ENCODE measurements at places on chromosomes 1 and 21. TPM values are rescaled to one million over a fixed set of nuclear protein-coding genes. Genes with fewer than 3 reads are reported as not detected.

The CFAP126 gene
- total RNA-seq, result not detected

- no peak overlapping the region for H3K4me3 ChIP-seq
- no peaks in the 10 kb centered on the region for H3K27me3 ChIP-seq
- H3K27ac ChIP-seq, result no peak overlapping the region
- no peaks in the 10 kb centered on the region for H3K36me3 ChIP-seq
These were observed 688.8 kb downstream of the PLA2G4A start for GRCh38 chr1:187517546-187517945.

GRCh38 chr21:43358940-43359822, 67.8 kb downstream of the SIK1 start:
- no peak overlapping the region for H3K4me3 ChIP-seq
- peak overlapping the region; percentile 95 for H3K27ac ChIP-seq
- DNase-seq, result no peak
- no peaks in the 10 kb centered on the region for H3K36me3 ChIP-seq
- H3K27me3 ChIP-seq, result no peaks in the 10 kb centered on the region

The VAV3 gene
- 14.5 TPM for total RNA-seq

GRCh38 chr1:76298399-76298798, 223.9 kb downstream of the ST6GALNAC3 start:
- no peaks in the 10 kb centered on the region for H3K4me1 ChIP-seq
- H3K27me3 ChIP-seq, result no peaks in the 10 kb centered on the region
- H3K36me3 ChIP-seq, result no peaks in the 10 kb centered on the region
- no peak overlapping the region for H3K27ac ChIP-seq
- DNase-seq, result no peak
- no peak overlapping the region for H3K4me3 ChIP-seq

The CNR2 gene
- total RNA-seq, result not detected

The MFSD2A gene
- 1.1 TPM for total RNA-seq

The CNN3 gene
- 136 TPM for total RNA-seq

GRCh38 chr1:116157096-116157495, 45.9 kb downstream of the MAB21L3 start:
- no peak overlapping the region for H3K27ac ChIP-seq
- no peak overlapping the region for H3K4me3 ChIP-seq
- H3K4me1 ChIP-seq, result no peaks in the 10 kb centered on the region
- no peaks in the 10 kb centered on the region for H3K36me3 ChIP-seq

DNA sequence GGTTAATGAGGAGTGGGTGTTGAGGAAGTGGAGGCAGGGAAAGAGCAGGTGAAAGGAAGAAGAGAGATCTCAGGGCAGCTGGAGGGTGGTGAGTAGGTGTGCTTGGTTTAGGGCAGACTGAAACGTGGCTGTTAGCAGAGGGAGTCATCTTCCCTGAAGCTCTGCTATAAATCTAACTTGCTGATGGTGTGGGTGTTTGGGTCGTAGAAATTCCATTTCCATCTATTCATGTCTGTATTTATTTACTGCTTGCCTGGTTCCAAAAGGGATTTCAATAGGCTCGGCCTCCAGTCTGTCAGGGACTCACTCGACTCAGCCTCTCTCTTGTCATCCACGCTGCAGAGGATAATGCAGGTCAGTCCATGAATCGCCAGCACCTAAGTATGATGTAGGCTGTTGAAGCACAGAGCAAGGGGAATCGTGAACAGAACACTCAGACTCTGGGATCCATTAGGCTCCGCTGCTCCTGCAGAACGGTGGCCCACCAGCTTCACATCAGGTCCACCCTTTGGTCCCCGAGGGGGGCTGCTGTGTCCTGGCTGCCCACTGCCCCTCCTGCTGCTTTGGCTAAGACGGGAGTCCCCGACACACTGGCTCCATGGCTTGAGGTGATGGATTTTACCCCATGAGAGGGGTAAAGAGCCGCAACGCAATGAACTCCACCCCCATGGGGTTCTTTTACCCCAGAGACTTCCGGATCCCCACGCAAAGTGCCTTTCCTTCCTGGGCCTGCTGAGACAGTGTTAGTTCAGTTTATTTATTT, 156.2 kb downstream of the RHOU start:
- H3K27me3 ChIP-seq, result no peaks in the 10 kb centered on the region
- no peaks in the 10 kb centered on the region for H3K4me1 ChIP-seq
- no peak overlapping the region for H3K4me3 ChIP-seq
- no peak for DNase-seq
- no peaks in the 10 kb centered on the region for H3K36me3 ChIP-seq

DNA sequence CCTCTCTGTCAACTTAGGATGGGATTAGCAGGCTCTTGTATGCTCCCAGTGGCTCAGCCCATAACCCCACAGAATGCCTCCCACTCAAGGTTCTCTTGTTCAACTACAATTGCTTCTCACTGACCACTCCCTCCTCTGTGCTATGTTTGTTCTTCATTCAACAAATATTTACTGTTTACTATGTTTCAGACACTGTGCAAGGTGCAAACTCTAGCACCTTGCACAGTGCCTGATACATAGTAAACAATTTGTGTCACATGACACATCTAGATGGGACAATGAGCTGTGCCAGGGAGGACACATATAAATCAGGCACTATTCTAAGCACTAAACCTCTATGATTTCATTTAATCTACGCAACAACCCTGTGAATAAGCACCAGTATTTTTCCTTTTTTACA, 15.4 kb downstream of the ATP1A2 start:
- no peaks in the 10 kb centered on the region for H3K36me3 ChIP-seq
- H3K27ac ChIP-seq, result no peak overlapping the region
- H3K4me1 ChIP-seq, result no peaks in the 10 kb centered on the region
- H3K27me3 ChIP-seq, result no peaks in the 10 kb centered on the region

GRCh38 chr1:6355621-6356020, 37.9 kb downstream of the ACOT7 start:
- H3K27me3 ChIP-seq, result no peaks in the 10 kb centered on the region
- no peak for DNase-seq
- H3K27ac ChIP-seq, result no peak overlapping the region
- no peaks in the 10 kb centered on the region for H3K36me3 ChIP-seq
- peaks cover 22% of the 10 kb centered on the region for H3K4me1 ChIP-seq

GRCh38 chr1:159065106-159065505, 11.5 kb downstream of the AIM2 start:
- no peaks in the 10 kb centered on the region for H3K36me3 ChIP-seq
- H3K4me1 ChIP-seq, result no peaks in the 10 kb centered on the region
- no peak for DNase-seq
- no peak overlapping the region for H3K4me3 ChIP-seq

GRCh38 chr1:66197785-66198184, 336.2 kb upstream of the SGIP1 start:
- H3K36me3 ChIP-seq, result no peaks in the 10 kb centered on the region
- no peaks in the 10 kb centered on the region for H3K27me3 ChIP-seq
- H3K4me1 ChIP-seq, result no peaks in the 10 kb centered on the region

- no peak for DNase-seq
- H3K4me1 ChIP-seq, result no peaks in the 10 kb centered on the region
- H3K27me3 ChIP-seq, result no peaks in the 10 kb centered on the region
These were observed 1.1 kb upstream of the EPHA2 start for GRCh38 chr1:16156848-16157495.

The F13B gene
- total RNA-seq, result not detected

The ACOT11 gene
- 18.6 TPM for total RNA-seq

GRCh38 chr1:76010802-76011201, 63.7 kb upstream of the ST6GALNAC3 start:
- no peak for DNase-seq
- H3K4me1 ChIP-seq, result no peaks in the 10 kb centered on the region
- no peaks in the 10 kb centered on the region for H3K27me3 ChIP-seq
- no peak overlapping the region for H3K27ac ChIP-seq

The CYP4A22 gene
- total RNA-seq, result not detected

The DMRTA2 gene
- total RNA-seq, result 1.1 TPM

DNA sequence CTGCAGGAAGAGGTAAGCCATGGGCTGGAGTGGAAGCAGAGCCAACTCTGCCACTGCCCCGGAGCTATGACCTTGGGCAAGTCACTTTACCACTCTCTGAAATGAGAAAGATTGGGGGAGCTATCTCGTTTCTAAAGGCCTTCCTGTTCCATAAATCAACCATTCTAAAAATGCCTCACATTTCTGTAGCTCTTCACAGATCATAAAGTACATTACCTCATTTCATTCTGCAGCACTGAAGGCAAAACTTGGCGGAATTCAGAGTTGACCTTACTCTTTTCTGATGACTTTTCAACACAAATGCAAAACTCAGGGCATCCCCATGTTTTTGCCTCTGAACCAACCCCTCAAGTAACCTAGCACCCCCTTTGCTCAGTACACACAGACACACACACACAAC, 404.0 kb upstream of the NFIA start:
- H3K27me3 ChIP-seq, result no peaks in the 10 kb centered on the region
- no peak overlapping the region for H3K4me3 ChIP-seq
- no peak overlapping the region for H3K27ac ChIP-seq
- no peaks in the 10 kb centered on the region for H3K4me1 ChIP-seq
- no peaks in the 10 kb centered on the region for H3K36me3 ChIP-seq
- no peak for DNase-seq

DNA sequence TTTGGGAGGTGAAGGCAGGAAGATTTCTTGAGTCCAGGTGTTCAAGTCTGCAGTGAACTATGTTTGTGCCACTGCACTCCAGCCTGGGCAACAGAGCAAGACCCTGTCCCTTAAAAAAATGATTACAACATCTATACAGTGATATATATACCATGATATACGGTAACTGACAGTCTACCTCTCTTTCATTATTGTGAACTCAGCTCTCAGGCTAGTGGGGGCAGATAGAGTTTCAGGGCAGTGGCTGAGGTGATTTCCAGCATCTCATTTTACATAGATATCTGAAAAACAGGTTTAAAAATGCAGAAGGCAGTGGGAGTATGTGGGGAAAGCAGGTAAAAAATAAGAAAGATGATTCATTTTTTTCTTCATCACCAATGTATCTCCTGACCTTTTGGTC, 8.1 kb upstream of the NTNG1 start:
- H3K27me3 ChIP-seq, result no peaks in the 10 kb centered on the region
- DNase-seq, result no peak
- H3K4me1 ChIP-seq, result no peaks in the 10 kb centered on the region
- H3K4me3 ChIP-seq, result no peak overlapping the region

- no peaks in the 10 kb centered on the region for H3K4me1 ChIP-seq
- DNase-seq, result no peak
- H3K27ac ChIP-seq, result no peak overlapping the region
- no peaks in the 10 kb centered on the region for H3K27me3 ChIP-seq
- H3K36me3 ChIP-seq, result no peaks in the 10 kb centered on the region
These were observed 33.1 kb upstream of the KLHDC7A start for GRCh38 chr1:18447509-18448220.

DNA sequence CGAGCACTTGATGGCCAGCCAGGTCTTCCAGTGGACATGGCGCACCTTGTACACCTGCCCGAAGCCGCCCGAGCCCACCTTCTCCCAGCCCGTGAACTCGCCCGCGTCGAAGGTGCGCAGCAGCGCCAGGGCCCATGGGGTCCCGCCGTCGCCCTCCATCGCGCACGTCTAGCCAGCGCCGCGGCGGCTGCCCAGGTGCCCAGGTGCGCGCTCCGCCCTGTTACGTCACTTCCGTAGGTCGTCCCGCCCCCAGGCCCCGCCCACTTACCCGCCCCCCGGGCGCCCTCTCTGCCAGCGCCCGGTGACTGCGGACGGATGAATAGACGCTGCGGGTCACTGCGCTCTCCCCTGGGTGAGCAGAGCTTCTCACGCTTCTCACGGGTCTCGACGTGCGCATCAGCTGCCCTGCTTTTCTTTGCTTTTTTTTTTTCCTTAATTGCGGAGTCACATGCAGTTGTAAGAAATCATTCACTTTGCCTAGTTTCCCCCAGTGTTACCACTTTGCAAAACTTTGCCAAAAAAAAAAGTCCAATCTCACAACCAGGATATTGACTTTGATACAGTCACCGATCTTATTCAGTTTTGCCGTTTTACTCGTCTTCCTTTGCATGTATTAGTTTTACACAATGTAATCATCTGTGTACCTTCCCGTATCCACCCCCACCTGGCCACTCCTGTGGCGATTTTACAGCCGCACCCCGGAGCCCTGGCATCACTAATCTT, at the start of gene RIPK4:
RIPK4 (minus strand) TSS at position 170 of the 723 bp plus-strand sequence; CDS start at position 159, 11 bp downstream.
- H3K4me3 ChIP-seq, result peak within 1 kb of the TSS; percentile 70
- no peaks in the 10 kb centered on the region for H3K36me3 ChIP-seq
- H3K27me3 ChIP-seq, result no peaks in the 10 kb centered on the region

DNA sequence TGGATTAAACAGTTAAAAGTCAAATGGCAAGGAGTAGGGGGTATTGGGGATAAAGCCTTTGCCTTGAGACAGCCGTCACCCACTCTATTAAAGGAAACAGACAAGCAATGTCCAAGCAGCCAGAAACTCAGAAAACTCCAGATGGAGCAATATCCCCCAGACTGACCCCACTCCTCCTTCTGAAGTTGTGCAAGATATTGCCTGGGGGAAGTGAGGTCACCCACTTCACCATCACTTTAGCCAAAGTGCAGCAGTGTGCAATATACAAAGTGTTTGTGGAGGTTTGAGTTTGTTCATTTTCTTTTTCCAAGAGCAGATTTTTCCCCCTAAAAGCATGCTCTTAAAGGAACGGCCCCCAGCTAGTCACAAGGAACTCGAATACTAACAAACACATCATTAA, 125.1 kb downstream of the ETS2 start:
- H3K27me3 ChIP-seq, result peaks cover 3% of the 10 kb centered on the region
- no peaks in the 10 kb centered on the region for H3K36me3 ChIP-seq
- DNase-seq, result no peak
- H3K4me3 ChIP-seq, result no peak overlapping the region

The ADAMTS4 gene
- total RNA-seq, result 0.55 TPM

The DNAI4 gene
- total RNA-seq, result 8.5 TPM

The C4BPA gene
- total RNA-seq, result not detected

DNA sequence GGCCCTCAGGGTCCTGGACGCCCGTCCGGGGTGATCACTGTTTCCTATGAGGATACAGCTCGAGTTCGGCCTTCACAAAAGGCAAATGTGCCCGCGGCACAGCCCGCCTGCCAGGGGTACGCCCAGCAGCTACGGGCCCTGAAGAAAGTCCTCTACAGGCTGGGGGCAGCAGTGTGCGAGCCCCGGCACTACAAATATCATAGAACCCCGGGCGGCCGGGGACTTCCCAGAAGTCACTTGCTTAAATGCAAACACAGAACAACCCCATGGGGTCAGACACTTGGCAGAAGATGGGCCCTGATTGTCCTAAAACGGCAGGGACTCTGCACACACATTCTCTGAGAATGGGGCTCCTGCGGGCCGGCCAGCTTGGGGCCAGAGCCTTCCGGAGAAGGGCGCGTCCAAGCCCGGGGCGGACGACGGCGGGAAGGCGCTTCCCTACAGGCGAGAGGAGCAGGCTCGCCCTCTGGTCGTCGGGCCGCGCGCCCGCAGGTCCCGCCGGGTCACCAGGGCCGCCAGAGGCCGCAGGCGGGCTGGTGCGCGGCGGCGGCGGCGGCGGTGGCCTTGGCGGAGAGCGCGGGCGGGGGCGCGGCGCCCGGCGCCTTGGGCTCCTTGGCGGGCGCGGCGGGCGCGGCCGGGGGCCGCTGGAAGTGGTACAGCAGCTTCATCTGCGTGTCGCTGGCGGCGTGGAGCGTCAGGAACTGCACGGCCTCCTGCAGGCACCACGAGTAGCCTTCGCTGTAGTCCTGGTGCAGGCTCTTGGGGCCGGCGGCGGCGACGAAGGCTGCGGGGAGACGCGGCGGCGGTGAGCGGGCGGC, 888 bp downstream of the HES5 start:
- peak overlapping the region; percentile 16 for H3K4me3 ChIP-seq
- H3K4me1 ChIP-seq, result peaks cover 19% of the 10 kb centered on the region
- no peak overlapping the region for H3K27ac ChIP-seq

All from prostate gland (tissue), 2 donors.